ENCODE measurements at places on chromosomes 2 and 18. TPM values are rescaled to one million over a fixed set of nuclear protein-coding genes. Genes with fewer than 3 reads are reported as not detected.
A peak's percentile ranks its signal among the peaks of the same experiment; 100 is the strongest.

DNA sequence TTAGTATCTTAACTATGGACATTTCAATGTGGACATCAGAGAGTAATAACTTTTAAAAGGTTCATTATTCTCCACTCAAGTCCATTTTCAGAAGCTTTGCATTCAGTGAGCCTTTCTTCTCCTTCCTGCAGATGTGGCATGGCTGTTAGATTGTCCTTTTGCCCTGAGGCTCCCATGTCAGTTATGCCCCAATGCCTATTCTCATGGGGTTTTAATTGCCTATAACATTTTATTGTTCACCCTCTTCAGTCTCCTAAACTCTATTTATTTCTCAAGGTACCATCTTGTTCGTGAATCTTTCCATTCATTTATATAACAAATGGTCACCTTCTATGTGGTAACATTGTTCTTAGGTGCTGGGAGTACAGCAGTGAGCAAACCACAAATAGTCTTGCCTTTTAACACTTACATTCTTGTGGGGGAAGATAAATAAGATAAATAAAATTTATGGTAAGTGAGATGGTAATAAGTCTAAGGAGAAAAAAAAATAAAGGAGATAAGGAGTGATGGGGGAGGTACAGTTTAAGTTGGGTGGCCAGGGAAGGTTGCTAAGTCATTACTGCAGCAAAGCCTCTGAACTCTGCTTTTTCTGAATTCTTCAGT lies 277.9 kb upstream of the SIX3 start:
- no peak for DNase-seq

GRCh38 chr18:42045346-42045745 lies 90.3 kb downstream of the PIK3C3 start:
- peak; percentile 21 for DNase-seq

DNA sequence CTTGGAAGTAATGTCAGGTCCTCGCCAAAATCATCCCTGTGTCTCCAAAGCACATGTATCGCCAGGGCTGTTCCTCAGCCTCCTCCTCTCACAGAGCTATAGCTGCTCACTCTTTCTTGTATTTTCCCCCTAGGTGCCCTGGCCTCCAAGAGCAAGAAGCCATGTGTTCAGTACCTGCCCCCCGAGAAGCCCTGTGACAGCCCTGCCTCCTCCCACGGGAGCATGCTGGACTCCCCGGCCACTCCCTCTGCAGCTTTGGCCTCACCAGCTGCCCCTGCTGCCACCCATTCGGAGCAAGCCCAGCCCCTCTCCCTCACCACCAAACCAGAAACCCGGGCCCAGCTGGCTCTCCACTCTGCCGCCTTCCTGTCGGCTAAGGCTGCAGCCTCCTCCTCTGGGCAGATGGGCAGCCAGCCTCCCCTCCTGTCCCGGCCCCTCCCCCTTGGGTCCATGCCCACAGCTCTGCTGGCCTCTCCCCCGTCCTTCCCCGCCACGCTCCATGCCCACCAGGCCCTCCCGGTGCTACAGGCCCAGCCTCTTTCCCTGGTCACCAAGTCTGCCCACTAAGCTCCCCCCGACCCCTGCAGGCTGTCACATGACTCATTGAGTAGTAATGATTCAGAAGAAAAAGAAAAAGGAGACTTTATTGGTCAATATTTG lies 18.8 kb downstream of the TGOLN2 start:
- peak; percentile 76 for DNase-seq

DNA sequence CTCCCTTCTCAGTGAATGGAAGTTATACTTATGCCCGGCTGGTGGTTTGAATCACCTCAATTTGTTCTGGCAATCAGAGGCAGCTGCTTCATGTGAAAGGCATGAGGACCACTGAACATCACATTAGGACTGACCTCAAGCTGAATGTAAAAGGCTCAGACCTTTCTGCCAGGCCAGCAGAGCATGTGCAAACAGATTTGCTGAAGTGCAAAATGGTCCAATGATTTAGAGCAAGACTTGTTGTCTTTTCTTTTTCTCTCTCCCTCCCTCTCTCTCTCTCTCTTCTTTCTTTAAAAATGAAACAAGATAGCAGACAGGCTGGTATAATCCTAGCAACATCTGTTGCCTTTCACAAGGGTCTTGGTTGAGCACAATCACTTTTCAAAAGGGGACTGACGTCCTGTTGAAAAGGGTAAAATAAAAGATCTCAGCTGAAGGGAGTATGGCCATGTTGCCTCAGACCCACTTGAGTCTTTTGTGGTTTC lies 13.3 kb upstream of the CDH7 start:
- DNase-seq: no peak

DNA sequence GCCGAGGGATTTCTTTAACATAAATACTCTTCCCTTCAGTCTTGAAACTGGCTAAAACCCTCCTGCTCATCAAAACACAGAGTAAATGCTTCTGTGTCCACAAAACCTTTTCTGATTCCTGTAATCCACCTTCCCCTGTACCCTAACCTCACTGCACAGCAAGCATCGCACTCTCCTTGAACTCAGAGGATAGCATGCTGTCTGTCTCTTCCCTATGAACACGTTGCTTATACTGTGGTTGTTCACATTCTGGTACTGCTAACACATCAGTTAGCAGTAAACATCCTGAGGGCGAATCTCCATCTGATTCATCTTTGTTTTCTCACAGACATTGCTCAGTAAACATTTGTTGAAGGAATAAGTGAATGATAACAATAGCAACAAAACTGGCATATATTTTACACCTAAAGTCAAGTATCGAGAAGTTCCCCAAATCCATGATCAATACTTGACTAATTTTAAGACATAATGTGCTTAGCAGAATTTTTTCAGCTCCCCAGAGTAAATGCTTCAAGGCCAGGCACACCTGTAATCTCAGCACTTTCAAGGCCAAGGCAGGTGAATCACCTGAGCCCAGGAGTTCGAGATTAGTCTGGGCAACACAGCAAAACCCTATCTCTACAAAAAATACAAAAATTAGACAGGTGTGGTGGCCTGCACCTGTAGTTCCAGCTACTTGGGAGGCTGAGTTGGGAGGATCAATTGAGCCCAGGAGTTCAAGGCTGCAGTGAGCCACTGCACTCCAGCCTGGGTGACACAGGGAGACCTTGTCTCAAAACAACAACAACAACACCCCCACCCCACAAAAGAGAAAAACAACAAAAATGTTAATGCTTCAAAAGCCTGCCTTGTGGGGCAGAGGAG lies 45.6 kb upstream of the LPIN2 start:
- DNase-seq: no peak

DNA sequence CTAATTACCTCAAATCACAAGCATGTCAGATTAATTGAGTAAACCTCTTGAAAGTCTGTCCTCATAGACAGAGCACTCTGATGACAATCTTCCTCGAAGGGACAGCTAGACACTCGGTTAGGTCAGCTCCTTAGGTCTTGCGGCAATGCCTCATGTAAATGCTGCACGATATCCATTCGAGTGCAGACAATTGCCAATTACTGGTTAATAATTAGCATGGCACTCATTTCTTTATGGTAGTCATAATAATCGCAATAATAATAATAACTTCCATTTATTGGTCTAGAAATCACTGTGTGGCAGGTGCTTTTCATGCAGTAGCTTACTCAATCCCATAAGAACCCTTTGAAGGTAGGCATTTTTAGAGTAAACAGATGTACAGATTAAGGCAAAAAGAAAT lies 44.7 kb upstream of the DSC1 start:
- no peak for DNase-seq

GRCh38 chr2:196376984-196377877 lies 205.9 kb upstream of the STK17B start:
- DNase-seq: no peak

DNA sequence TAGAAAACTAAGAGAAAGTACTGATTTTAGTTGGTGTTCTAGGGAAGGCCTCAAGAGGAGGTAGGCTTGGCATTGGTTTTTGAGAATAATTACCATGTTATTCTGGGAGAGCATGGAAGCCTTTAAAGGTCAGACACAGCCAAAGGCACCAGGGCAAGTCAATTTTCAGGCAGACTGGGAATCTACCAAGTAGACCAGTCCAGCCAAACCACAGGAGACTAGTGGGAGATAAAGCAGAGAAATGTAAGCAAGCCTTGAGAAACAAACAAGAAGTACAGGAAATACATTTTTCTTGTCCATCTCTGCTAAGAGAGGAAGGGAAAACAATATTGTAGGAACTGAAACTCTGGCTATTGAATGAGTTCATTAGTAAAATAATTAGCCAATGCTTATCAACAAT lies 5.5 kb upstream of the CCDC68 start:
- no peak for DNase-seq

- DNase-seq: no peak
Measured at GRCh38 chr2:40254611-40255010, 197.3 kb downstream of the SLC8A1 start.

DNA sequence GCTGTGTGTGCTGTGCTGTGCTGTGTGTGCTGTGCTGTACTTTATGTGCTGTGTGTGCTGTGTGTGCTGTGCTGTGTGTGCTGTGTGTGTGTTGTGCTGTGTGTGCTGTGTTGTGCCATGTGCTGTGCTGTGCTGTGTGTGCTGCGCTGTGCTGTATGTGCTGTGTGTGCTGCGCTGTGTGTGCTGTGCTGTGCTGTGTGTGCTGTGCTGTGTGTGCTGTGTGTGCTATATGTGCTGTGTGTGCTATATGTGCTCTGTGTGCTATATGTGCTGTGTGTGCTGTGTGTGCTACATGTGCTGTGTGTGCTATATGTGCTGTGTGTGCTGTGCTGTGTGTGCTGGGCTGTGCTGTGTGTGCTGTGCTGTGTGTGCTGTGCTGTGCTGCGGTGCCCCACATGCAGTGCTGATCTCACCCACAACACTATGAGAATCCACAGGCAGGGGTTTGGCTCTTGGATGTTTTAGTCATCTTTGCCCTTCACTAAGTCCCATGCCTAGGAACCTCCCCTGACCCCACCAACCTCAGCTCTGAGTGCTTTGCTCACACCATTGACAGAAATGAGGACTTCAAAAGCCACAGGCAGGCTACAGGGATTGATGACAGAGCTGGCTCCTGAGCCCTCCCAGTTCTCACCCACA lies 30.5 kb upstream of the MAL start:
- DNase-seq: no peak

- no peak for DNase-seq
Measured at GRCh38 chr2:64000630-64001381, 18.4 kb downstream of the VPS54 start.

DNA sequence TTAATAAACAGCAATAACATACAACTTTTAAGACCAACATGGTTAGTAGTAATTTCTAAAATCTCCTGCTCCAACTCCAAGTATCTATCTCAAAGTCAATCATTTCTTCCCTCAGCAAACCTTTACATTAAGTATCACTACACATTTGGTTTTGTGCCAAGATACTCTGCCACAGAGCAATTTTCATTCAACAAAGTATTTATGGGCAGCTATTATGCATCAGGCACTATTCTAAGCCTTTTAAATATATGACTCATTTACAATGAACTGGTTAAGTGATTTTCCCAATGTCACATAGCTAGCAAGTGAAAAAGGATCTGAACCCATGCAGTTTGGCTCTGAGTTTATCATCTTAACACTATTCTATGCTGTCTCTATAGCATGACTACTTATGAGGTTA lies 264.3 kb downstream of the NOL4 start:
- no peak for DNase-seq

The RAD51AP2 gene
- 0.11 TPM for total RNA-seq

The SERPINB13 gene
- total RNA-seq: not detected

The DPP4 gene
- 8.0 TPM for total RNA-seq

The ARHGEF33 gene
- total RNA-seq: 0.49 TPM

The PCARE gene
- total RNA-seq: not detected

The STK11IP gene
- 20.2 TPM for total RNA-seq

The CTAGE1 gene
- total RNA-seq: not detected

The C2orf49 gene
- 16.8 TPM for total RNA-seq

The ZC3H6 gene
- 4.1 TPM for total RNA-seq

Measured in adrenal gland (tissue), 19 donors.